Stimulated activated CD4-positive, alpha-beta T cell treated with anti-CD3 and anti-CD28 coated beads, TNF-alpha, amount 100 ng/mL, for 24 hours (primary cell): ENCODE measurements at places on chromosomes 7 and 10.

- no peak for DNase-seq
These were observed 1.9 kb downstream of the ACSL5 start for GRCh38 chr10:112375721-112376395.

- no peak for DNase-seq
These were observed 94.6 kb downstream of the FANK1 start for GRCh38 chr10:125990974-125991373.

GRCh38 chr10:72248468-72249151 is 25.1 kb upstream of the DDIT4 start:
- peak; percentile 24 for DNase-seq

GRCh38 chr10:94005050-94005449 is 11.3 kb downstream of the PLCE1 start:
- no peak for DNase-seq

DNA sequence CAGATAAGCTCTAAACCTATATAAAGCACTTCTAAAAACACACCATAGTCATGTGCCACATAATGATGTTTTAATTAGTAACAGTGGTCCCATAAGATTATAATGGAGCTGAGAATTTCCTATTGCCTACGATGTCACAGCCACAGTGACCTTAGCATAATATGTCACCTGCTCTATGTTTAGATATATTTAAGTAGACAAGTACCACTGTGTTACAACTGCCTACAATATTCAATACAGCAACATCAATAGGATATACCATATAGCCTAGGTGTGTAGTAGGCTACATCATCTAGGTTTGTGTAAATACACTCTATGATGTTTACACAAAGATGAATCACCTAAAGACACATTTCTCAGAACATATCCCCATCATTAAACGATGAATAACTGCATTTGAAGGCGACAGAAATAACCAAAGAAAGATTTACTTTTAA is 24.5 kb downstream of the GPR22 start:
- DNase-seq, result no peak

- no peak for DNase-seq
These were observed 67.3 kb downstream of the ANKIB1 start for GRCh38 chr7:92313055-92313454.

DNA sequence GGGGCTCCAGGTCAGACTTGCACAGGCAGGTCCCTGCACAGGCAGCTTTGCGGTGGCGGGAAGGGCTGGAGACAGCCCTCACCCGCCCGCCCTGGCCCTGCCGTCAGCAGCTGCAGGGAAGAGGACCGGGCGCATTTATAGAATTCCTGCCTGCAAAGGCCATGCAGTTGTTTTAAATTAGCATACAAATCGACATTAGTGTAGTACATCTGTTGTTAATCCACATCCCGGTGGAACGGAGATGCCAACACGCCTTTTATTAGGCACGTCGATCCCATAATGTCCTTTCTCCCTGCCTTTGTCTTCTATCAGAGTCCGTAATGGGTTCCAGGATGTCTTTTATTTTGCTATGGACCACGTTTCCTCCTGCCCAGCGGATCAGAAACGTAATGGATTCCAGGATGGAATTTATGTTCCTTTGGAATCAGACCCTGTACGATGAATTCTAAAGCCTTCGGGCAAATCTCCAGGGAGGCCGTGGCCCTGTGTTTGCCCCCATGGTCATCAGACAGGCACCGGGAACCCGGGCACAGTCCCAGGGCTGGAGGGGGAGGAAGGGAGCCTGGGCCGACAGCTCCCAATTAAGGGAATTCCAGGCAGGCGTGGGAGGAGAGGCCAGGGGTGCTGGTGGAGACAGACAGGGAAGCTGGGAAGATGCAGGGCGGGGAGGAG is 123.9 kb downstream of the COL26A1 start:
- DNase-seq, result no peak

DNA sequence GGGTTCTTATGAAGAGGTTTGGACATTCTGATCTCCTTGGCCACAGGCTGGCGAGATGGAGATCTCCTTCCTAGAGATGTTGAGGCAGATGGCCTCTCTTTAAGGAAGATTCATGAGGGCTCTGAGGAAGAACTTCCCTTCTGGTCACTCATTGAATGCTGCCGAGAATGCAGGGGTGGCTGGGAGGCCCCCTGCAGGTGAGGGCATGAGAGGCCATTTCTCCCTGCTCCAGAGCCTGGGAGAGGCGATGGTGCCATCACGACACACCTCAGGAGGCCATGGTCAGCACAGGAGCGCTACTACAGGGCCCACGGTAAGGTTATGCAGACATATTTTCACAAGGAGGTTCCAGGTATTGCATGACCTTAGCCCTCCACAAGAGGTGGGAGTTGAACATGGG is 40.2 kb downstream of the CXCL12 start:
- no peak for DNase-seq

- peak; percentile 31 for DNase-seq
These were observed 45.8 kb upstream of the WIPI2 start for GRCh38 chr7:5143935-5144903.

DNA sequence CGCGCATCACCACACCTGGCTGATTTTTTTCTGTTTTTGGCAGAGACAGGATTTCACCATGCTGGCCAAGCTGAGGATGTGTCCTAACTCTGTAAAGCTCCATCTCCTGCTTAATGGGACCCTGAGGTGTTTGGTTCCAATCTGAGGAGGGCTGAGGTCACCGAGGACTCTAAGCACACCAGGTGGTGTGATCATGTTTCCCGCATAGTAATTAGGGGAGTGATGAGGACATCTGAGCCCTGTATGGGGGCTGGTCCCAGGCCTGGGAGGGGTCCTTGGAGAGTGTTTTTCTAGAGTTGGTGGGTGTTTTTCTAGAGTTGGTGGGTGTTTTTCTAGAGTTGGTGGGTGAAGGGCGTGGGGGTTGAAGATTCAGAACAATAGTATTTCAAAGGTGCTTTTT is 3.0 kb upstream of the ABHD11 start:
- no peak for DNase-seq

DNA sequence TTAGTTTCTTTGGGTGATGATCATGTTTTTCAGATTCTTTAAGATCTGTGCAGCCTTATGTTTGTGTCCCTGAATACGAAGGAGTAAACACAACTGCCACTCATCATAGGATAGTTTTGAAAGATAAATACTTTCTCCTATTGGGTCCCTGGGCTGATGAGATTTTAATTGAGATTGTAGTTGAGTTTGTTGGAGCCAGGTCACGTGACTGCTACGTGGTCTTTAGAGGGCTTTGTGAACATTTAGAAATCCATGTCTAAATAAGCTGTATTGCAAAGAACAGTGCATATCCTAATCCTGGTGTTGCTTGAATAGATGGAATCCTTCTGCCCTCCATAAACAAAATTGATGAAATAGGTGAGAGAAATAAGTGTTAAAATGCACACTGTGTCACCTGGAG is 17.4 kb upstream of the ZNF716 start:
- DNase-seq, result no peak

GRCh38 chr7:100074841-100075240 is 6.7 kb downstream of the ZNF3 start:
- DNase-seq, result no peak

GRCh38 chr7:15554081-15554480 is 7.7 kb downstream of the AGMO start:
- DNase-seq, result no peak

GRCh38 chr7:77877791-77878190 is 79.2 kb downstream of the PHTF2 start:
- DNase-seq, result no peak
